ENCODE measurements at places on chromosomes 2 and 18. TPM values are rescaled to one million over a fixed set of nuclear protein-coding genes. Genes with fewer than 3 reads are reported as not detected.

SERPINB12 gene
- total RNA-seq: not detected

CIB4 gene
- total RNA-seq: not detected

FAM228A gene
- total RNA-seq: 2.5 TPM

ESCO1 gene
- total RNA-seq: 15.5 TPM

STARD7 gene
- 110 TPM for total RNA-seq

DNA sequence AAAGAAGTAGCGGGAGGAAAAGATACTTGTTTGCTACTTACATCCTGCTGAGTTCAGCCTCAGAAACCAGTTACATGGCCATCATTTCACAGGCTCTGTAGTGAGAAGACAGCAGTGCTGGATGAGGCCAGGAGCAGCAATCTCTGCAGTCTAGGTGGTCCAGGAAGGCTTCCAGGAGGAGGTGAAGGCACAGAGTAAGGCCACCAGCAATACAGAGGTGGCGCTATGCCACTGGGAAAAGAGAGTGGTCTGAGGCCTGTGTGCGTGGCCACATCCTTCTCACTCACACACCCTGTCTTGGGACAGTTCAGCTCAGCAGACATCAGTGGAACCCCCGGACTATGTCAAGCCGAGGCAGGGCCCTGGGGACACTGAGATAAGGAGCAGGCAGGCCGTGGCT, 162.7 kb downstream of the KLHL29 start:
- H3K27me3 ChIP-seq: no peaks in the 10 kb centered on the region
- no peak for DNase-seq
- H3K36me3 ChIP-seq: no peaks in the 10 kb centered on the region
- no peak overlapping the region for H3K27ac ChIP-seq

DNA sequence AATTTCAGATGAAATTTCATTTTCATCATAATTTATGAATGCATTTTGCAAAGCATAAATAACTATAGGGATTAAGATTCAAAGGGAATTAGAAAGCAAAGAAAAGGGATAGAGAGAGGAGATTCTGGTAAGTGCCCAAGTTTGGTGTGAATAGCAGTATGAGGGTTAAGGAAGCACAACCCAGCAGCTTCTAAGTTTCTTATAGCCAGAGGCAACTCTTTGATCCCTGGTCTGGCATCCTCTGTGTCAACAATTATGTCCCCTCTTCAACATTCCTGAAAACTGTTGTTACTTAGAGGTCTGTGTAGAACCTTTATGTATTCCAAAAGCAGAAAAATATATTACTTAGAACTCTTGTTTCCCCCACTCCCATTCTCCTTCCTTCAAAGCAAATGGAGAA, 171.6 kb upstream of the SATB2 start:
- H3K27ac ChIP-seq: no peak overlapping the region
- H3K36me3 ChIP-seq: no peaks in the 10 kb centered on the region
- H3K27me3 ChIP-seq: no peaks in the 10 kb centered on the region
- no peak overlapping the region for H3K4me3 ChIP-seq
- no peaks in the 10 kb centered on the region for H3K4me1 ChIP-seq

- DNase-seq: peak; percentile 88
- H3K27ac ChIP-seq: no peak overlapping the region
- no peak overlapping the region for H3K4me3 ChIP-seq
- no peaks in the 10 kb centered on the region for H3K27me3 ChIP-seq
- H3K36me3 ChIP-seq: no peaks in the 10 kb centered on the region
- no peaks in the 10 kb centered on the region for H3K4me1 ChIP-seq
Observed at GRCh38 chr18:26459340-26459739, 89.0 kb downstream of the KCTD1 start.

DNA sequence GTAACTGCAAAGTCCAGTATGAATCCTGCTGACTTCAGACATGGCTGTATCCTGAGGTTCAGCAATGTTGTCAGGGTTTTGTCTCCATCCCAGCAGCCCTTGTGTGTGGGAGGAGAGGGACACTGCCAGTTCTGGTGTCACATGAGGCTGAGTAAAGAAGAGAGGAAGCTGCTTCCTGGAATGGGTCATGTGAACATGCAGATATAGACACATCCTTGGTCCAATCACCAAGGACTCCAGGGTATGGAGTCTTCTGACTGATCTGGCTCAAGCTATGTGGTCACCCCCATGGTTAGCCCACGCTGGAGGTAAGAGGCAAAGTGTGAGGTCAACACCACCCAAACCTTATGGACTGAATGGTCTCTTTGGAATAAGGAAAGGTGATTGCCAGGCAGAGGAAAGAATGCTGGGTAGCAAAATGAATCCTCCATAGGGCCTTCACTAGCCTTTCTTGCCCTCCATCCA, 134.4 kb upstream of the SLC1A4 start:
- H3K4me3 ChIP-seq: no peak overlapping the region
- peaks cover 39% of the 10 kb centered on the region for H3K4me1 ChIP-seq
- H3K27me3 ChIP-seq: no peaks in the 10 kb centered on the region
- H3K27ac ChIP-seq: no peak overlapping the region
- no peak for DNase-seq
- no peaks in the 10 kb centered on the region for H3K36me3 ChIP-seq

DNA sequence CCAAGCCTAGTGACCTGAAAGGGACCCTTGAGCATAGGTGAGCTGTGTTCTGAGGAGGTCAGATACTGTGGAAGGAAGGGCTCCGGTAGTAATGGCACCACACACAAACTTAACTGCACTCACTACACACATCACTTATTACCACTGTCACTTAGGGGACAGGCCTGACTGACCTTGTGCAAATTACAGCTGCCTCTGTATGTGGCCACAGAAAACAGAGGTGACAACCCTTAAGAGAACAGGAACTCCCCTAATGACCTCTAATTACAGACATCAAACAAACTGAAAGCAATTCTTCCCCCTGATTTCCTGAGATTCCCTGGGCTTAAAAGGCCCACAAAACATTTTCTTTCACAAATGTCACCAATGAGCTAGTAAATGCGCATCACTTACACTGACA, 360.6 kb downstream of the RND3 start:
- H3K27ac ChIP-seq: no peak overlapping the region
- H3K4me1 ChIP-seq: no peaks in the 10 kb centered on the region
- no peaks in the 10 kb centered on the region for H3K36me3 ChIP-seq

DNA sequence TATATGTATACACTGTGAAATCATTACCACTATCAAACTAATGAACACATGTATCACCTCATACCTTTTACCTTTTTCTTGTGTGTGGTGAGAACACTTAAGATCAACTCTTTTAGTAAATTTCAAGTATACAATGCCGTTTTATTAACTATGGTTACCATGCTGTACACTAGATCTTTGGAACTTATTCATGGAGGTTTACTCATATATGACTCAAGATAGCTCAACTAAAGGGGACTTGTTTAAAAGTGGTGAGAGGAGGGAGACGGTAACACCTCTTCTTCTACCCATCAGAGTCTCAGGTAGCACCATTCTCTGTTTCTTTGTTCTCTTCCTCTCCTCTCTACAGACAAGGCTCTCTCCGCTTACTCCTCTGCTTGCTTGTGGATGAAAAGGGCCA, 36.1 kb upstream of the TMEM178A start:
- no peaks in the 10 kb centered on the region for H3K27me3 ChIP-seq
- H3K27ac ChIP-seq: no peak overlapping the region
- H3K4me1 ChIP-seq: peaks cover 11% of the 10 kb centered on the region
- DNase-seq: no peak
- H3K4me3 ChIP-seq: no peak overlapping the region

DNA sequence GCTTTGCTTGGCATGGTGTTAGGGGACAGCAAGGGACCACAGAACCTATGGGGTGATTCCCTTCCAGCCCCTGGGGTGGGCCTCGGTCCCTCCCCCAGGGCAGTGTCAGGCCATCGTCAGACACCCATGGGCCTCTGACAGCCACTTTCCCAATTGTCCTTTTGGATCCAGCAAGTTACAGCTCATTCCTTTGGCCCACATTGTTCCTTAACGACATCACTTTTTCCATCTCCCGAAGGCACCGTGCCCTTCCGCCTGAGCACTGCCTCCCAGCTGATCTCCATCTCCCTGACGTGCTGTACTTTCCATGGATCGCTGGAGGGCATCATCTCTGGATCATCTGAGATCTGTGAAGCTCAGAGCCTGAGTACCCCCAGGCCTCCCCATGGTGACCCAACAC, 10.4 kb upstream of the KCNK3 start:
- DNase-seq: no peak
- no peak overlapping the region for H3K4me3 ChIP-seq
- peaks cover 26% of the 10 kb centered on the region for H3K4me1 ChIP-seq
- no peaks in the 10 kb centered on the region for H3K36me3 ChIP-seq
- H3K27me3 ChIP-seq: no peaks in the 10 kb centered on the region

DNA sequence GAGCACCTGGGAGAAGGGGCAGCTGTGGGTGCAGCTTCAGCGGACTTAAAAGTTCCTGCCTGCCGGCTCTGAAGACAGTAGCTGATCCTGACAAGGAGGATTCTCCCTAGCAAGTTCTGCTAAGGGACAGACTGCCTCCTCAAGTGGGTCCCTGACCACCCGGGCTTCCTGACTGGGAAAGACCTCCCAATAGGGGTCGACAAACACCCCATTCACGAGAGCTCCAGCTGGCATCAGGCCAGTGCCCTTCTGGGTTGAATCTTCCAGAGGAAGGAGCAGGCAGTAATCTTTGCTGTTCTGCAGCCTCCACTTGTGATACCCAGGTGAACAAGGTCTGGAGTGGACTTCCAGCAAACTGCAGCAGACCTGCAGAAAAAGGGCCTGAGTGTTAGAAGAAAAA, 632.9 kb downstream of the CCDC85A start:
- DNase-seq: no peak
- H3K27ac ChIP-seq: no peak overlapping the region
- H3K4me3 ChIP-seq: no peak overlapping the region
- H3K4me1 ChIP-seq: no peaks in the 10 kb centered on the region
- H3K27me3 ChIP-seq: no peaks in the 10 kb centered on the region
- H3K36me3 ChIP-seq: no peaks in the 10 kb centered on the region

DNA sequence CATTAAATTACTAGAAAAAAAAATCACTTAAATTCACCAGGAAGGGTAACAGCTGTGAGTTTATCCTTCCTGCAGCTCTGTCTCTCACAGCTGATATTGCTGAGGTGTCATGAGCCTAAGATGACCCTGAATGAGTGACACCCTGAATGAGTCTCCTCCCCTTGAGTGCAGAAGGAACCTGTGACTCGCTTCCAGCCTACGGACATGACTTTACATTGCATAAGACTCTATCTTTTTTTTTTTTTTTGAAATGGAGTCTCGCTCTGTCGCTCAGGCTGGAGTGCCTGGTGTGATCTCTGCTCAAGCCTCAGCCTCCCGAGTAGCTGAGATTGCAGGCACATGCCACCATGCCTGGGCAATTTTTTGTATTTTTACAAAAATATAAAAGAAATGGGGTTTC, 14.1 kb downstream of the MRO start:
- H3K4me3 ChIP-seq: no peak overlapping the region
- no peaks in the 10 kb centered on the region for H3K36me3 ChIP-seq
- H3K27me3 ChIP-seq: no peaks in the 10 kb centered on the region
- H3K4me1 ChIP-seq: no peaks in the 10 kb centered on the region
- no peak for DNase-seq

GRCh38 chr2:85949280-85949679, 60.5 kb upstream of the ST3GAL5 start:
- no peaks in the 10 kb centered on the region for H3K36me3 ChIP-seq
- no peak overlapping the region for H3K27ac ChIP-seq
- H3K4me3 ChIP-seq: no peak overlapping the region
- DNase-seq: peak; percentile 72
- peaks cover 9% of the 10 kb centered on the region for H3K4me1 ChIP-seq

DNA sequence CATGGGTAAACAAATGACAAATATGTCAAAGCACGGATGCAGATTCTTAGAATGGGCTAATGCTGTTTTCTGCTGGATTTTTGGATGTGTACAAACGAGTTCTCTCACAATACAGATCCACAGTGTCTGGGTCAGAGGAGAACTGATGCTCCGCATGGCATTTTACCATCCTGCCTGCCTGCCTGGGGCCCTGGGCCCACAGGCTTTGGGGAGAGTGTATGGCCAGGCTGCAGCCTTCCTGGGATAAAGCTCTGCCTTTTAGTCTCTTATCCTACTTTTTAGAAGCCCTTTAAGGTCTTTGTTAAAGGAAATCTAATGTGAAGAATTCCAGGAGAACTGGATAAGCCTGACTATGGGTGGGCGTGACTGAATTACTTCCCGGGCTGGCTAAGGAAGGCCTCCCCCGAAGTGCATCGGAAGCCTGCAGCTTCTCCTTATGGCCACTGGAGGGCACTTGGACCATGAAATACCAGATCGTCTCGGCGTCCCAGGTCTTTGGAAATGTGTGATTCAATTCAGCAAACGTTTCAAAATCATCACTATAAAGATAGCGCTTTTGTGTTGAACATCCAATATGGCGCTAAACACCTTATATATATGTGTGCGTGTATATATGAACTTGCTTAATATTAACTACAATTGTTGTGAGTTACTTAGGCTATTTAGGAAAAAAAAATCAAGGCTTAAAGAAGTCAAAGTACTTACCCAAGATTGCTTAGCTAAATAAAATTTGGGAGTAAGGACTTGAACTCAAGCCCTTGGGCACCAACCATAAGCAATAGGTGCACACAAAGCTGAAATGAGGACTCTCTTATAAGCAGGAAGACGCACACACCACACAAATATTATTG, 15.2 kb upstream of the DNPEP start:
- H3K36me3 ChIP-seq: no peaks in the 10 kb centered on the region
- H3K4me3 ChIP-seq: no peak overlapping the region
- H3K27me3 ChIP-seq: no peaks in the 10 kb centered on the region
- peaks cover 68% of the 10 kb centered on the region for H3K4me1 ChIP-seq
- no peak for DNase-seq

DNA sequence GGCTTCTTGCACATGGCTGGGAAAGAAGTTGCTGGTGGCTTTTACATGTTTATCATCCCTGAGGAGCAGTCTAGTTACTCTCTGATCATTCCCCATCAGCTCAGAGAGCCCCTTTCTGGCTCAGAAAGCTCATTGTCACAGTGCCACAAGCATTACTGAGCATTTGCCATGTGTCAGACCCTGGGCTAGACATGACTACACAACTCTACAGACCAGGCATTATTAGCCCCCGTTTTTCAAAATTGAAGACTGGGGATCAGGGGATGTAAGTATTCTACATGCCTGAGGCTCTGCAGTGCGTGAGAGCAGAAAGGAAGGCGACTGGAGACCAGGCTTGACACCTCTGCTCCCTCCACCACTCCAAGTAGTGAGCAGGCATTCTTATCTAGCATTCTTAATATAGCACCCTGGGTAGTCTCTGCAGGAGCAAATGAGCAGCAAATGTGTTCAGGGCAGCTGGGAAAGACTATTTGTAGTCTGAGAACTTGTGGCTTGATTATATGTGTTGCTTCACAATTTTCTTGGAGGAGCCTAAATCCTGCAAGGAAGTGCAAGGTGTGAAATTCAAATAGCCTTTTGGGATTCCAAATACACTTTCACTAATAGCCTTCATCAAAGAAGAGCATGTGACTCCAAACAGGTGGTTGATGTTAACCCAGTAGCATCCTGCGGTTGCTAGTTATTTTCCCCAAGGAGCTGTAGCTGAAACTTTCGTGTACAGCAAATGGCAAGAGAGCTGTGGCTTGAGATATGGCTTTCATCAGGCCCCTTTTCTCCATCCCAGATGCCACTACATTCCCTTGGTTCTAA, 143.2 kb downstream of the DDX1 start:
- H3K36me3 ChIP-seq: no peaks in the 10 kb centered on the region
- H3K27me3 ChIP-seq: no peaks in the 10 kb centered on the region
- H3K27ac ChIP-seq: peak overlapping the region; percentile 31
- peaks cover 45% of the 10 kb centered on the region for H3K4me1 ChIP-seq

Data from esophagus muscularis mucosa (tissue), 4 donors.